ENCODE measurements at places on chromosomes 1 and 21.

DNA sequence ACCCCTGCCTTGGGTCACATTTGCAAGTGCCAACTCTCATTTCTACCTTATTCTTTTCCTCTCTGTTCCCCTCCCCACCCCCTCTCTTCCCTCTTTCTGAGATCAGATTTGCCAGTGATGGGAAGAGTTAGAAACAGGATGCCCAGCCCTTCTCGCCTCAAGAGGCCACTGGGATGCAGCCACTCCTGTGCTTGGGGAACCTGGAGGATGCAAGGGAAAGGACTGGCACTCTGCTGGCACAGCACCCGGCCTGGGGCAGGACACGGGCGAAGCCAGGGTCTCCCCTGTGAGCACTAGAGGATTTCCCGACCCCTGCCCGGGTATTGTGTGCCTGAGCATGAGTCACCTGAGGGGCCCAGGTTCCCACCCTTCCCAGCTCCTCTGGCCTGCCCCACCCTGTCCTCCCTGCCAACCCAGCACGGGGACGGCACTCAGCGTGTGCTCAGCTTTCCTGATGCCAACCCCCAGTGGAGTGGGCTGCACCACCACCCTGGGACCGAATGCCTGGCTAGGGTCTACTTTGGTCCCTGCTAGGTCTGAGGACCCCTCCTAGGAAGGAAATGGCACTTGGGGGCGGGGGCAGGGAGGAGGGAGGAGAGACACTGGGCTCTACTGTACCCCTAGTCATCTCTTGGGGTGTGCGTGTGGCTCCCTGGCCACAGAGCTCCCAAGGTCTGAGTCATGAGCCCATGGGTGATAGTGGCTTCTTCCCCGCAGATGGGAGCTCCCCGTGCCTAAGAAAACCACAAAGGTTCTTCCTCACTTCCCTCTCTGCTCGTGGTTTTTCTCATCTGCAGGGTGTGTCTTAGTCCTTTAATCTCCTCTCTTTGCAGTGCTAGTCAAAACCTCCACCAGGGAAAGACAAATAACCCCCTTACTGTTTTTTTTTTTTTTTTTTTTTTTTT lies 12.4 kb downstream of the LMNA start:
- DNase-seq, result peak; percentile 88

DNA sequence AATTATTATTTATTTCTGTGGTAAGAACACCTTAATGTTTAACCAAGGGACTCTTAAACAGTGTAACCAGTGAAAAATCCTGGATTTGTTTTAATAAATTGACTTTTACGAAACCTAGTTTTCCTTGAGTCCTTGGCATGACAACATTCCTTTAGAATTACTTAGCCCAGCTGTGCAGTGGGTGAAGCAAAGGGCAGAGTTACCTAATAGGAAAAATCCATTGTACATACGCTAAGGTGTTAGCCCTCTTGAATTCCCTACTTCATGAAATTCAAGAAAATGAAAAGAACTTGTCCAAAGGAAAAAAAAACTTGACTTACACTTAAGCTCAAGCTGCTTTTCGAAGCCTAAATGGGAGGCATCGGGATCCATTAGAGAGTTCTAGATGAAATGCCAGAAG lies 852.0 kb upstream of the ADAMTS5 start:
- no peak for DNase-seq

- peak; percentile 90 for DNase-seq
Measured at GRCh38 chr1:35192056-35192852, 691 bp downstream of the SFPQ start.

GRCh38 chr1:36091698-36092097 lies 3.0 kb downstream of the ADPRS start:
- DNase-seq, result no peak

DNA sequence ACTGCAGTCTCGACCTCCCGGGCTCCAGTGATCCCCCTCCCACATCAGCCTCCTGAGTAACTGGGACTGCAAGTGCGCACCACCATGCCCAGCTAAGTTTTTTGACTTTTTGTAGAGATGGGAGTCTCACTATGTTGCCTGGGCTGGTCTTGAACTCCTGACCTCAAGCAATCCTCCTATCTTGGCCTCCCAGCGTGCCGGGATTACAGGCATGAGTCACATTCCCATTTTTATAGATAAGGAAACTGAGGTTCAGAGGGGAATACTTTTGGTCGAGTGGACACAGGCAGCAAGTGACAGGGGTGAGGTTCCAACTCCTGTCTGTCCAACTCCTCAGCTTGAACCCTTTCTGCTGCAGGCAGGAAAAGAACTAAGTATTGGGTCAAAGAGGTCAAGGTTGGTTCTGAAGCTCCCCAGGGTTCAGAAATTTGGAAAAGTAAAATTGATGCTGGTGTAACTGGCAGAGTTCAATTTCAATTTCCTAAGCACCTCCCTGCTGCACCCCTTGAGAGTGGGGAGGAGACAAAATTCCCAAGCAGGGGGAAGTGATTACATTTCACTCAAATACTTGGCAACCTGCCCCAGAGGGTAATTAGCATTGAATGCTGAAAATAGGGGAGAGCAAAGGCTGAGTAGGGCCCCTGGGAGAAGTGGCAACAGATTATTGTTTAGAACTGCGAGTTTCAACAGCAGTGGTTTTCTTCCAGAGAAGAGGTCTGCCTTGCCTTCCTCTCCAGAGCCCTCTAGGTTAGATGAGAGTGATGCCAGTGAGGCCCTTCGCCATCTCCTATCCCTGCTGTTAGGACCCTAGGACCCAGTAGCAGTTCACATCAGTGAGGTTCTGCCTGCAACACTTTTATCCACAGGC lies 17.5 kb upstream of the ALPL start:
- DNase-seq, result no peak

DNA sequence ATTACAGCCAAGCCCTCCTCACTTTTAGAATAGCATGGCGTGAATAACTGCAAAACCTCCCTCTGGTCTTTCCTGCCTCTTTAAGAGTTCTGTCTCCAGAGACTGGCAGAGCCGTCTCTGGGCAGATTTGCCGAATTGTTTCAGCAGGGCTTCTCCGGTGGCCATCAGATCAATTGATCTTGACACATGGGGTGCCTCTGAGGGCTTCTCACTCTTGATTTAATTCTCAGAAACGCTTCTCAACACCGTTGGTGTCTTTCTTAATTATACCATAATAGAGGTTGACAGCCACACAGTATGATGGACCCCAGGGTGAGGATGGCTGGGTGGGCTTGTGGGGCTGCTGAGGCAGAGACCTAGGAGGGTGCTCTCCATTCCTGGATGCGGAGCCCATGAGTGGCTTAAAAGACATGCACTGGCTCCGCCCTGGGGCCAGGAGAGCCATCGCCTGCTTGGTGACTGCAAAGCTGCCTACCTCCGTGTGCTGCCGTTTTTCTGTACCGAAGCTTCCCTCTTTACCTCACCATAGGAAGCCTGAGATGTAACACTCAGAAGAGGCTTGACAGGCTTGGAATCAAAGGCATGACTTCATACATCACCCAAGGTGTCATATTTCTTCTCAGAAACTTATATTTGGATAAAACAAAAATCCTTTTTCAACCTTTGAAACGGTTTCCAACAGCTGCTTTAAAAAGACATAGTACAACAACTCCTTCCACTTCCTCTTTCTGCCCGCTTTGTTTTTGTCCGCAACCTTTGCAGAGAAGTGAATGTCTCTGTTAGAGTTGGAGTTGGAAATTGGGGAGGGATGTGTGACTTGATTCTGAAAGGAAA lies 82.9 kb downstream of the GALNT2 start:
- DNase-seq, result no peak

DNA sequence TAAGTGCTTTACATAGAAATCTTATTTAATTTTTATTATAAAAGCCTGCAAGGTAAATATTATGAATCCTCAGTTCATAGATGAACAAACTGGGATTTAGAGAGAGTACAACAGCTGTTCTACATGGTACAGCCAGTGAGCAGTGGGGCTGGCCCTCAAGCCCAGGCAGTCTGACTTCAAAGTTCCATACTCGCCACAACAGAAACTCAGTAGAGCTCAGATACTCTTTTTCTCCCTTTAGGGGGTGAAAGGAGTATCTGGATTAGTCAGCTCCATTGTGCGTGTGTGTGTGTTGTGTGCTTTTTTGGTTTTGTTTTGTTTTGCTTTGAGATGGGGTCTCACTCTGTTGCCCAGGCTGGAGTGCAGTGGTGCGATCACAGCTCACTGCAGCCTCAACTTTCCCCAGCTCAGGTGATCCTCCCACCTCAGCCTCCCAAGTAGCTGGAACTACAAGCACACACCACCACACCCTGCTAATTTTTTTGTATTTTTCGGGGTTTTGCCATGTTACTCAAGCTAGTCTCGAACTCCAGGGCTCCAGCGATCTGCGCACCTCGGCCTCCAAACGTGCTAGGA lies 378.5 kb downstream of the SMYD3 start:
- no peak for DNase-seq

- DNase-seq, result no peak
Measured at GRCh38 chr1:96104506-96104905, 617.1 kb upstream of the PTBP2 start.

- no peak for DNase-seq
Measured at GRCh38 chr1:178928976-178929375, 58.1 kb upstream of the ANGPTL1 start.

GRCh38 chr1:231971397-231972110 lies 345.0 kb downstream of the DISC1 start:
- DNase-seq, result no peak

DNA sequence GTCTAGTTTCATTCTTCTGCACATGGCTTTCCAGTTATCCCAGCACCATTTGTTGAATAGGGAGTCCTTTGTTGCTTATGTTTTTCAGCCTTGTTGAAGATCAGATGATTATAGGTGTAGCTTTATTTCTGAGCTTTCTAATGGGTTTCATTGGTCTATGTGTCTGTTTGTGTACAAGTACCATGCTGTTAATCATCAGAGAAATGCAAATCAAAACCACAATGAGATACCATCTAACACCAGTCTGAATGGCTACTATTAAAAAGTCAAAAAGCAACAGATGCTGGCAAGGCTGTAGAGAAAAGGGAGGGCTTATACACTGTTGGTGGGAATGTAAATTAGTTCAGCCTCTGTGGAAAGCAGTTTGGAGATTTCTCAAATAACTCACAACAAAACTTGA lies 321.5 kb upstream of the PTBP2 start:
- DNase-seq, result no peak

GRCh38 chr1:162328512-162328911 lies 48.1 kb downstream of the SPATA46 start:
- no peak for DNase-seq

DNA sequence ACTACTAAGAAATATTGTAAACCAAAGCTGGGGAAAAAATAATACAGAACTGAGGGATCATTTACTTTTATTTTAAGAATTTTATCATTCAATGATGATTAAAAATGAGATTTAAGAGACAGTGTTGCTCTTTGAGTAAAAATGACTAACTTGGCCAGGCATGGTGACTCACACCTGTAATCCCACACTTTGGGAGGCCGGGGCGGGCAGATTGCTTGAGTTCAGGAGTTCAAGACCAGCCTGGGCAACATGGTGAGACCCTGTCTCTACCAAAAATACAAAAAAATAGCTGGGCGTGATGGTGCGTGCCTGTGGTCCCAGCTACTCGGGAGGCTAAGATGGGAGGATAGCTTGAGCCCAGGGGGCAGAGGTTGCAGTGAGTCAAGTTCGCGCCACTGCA lies 21.8 kb upstream of the PLEKHO1 start:
- DNase-seq, result no peak

All from activated naive CD4-positive, alpha-beta T cell treated with anti-CD3 and anti-CD28 coated beads, Interleukin-2, amount 10 ng/mL, durations not matched to agents 7 days and 5 days (primary cell).